CD4-positive, alpha-beta T cell treated with Interleukin-2 at 100 ng/mL for 4 hours (primary cell): ENCODE measurements at places on chromosomes 5 and 9.

DNA sequence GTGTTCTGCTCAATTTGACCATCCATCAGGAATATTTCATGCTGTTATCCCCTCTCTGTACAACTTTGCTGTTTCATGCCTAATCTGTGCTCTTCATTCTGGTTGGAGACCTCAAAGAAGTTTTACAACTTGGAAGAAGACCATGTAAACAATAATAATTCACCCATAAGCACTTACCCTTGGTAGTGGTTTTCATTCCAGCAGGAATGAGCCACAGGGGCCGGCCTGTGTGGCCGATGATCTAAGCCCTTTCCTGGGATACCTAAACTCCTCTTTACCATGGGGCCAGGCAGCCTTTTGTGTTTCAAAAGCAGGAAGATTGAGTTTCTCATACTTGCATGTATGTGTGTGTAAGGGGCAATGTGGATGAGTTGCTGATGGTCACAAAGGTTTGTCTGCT, 165.0 kb downstream of the FGF1 start:
- no peak for DNase-seq

GRCh38 chr9:122474561-122474960, 3.2 kb downstream of the OR1J1 start:
- no peak for DNase-seq

DNA sequence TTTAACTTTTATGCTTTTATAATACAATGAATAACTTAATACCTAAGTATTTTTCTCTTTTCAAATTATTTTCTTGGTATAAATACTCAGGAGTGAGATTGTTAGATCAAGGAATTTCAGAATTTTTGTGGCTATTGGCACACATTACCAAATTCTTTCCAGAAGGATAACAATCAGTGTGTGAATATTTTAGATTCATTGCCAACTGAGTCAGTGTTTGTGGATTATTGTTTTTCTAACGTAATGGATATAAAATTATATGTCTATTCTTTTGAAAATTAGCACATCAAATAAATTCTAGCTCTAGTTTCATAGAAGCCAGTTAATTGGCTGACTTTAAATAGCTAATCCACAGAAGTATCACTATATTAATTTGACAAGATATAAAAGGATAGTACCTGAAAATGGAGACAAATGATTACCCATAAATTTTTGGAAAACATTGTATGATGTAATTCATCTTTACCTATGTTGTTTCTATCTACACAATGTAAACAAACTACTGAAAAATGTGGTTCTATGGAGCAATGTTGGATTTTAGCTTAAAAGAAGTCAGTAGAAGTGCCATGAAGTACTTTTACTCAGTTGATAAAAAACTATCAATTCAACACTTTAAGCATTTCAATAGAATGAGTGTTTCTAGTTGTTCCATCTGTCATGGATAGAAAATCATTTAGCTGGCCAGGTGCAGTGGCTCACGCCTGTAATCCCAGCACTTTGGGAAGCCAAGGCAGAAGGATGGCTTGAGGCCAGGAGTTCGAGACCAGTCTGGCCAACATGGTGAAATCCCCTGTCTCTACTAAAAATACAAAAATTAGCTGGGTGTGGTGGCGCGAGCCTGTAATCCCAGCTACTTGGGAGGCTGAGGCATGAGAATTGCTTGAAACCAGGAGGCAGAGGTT, 185.1 kb downstream of the ADAMTSL1 start:
- DNase-seq = no peak

DNA sequence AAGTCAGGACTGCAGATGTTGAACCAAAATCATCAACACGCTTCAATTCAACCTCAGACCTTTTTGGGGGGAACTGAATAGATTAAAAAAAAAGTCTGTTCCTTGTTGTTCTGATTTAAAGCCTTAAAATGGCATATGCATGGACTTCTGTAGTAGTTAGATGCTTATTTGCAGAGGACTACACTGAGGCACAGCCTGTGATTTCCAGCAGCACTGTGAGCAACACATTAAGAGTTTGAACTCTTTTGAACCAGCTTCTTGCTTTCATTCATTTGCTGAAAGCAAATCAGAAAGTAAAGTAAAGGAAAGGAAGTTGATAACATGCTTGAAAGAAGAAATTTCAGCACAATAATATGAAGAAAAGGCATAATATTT, 60.7 kb upstream of the DMAC1 start:
- no peak for DNase-seq

DNA sequence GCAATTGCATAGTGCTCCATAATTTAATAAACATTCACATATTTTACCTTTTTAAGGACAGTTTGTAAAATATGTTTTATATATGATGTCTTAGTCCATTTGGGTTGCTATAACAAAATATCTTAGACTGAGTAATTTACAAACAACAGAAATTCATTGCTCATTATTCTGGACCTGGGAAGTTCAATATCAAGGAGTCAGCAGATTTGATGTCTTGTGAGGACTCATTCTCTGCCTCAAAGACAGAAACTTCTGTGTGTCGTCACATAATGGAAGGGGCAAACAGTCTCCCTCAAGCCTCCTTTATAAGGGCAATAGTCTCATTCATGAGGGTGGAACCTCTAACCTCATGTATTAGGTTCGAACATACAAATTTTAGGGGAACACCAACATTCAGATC, 455.9 kb downstream of the TAF11L14 start:
- no peak for DNase-seq

- DNase-seq = no peak
Observed at GRCh38 chr9:93904649-93905472, 50.3 kb downstream of the BARX1 start.

DNA sequence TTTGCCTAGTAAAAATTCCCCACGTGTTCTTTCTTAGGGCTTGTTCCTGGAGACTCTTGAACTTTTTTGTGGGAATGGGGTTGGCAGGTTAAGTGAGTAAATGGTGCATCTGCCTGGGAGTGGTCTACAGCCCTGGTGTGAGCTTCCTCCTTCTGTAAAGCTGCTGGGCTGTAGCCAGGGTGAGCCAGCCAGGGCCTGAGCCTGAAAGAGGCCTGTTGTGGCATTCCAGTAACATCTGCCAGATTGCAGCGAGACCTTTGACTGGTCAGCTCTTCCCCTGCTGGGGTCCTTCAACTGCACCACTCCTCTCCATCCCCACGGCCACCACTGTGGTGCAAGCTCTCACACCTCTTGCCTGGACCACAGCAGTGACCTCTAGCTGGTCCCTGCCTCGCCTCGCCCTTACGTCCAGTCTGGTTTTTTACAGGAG, 47.5 kb downstream of the SLC22A5 start:
- no peak for DNase-seq

DNA sequence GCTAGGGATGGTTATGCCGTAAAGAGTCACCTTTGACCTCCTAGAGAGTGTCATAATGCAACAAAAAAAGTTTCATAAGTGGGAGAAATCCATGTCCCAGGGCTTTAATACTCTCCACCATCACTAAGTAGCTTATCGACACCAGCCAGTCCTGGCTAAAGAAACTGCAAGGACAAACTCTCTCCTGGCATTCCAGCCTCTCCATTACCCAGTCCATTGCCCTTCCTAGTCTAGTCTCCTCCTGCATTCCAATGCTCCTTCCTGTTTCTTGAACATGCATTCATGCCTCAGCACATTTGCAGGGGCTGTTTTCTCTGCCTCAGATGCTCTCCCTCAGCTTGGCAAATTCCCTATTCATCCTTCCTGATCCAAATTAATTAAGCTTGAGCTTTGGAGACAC, 364.1 kb downstream of the BRINP1 start:
- DNase-seq = no peak
